T-helper 1 cell (primary cell): ENCODE measurements at places on chromosomes 1 and 21.

DNA sequence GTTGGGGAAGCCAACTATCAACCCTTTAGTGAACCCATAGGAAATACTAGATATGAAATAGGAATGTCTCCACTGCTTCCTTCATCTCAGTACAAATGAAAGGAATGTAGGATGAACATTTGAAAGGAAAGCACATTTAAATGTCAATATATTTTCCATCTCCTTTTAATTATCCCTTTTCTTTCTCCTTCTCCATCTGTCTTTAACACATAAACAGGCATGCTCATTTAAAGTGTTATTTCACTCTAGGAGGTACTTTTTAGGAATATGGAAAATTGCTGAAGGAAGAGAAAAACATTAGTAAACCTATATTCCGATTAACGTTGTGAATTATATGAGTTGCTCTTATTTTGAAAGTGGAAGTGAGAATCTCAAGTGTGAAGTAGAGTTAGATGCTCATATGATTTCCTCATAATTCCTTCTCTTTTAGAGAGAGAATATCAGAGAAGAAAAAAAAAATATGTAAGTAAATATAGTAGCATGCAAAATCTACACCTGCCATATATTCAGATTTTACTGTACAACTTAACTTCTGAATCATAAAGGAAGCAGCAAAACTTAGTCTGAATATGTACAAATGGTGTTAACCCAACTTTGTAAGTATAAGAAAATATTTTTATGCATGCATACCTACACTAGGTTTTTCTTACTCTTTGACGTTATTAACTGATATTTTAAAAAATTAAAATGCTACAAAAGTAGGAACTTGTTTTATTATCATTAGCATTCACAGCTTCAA lies 406.9 kb upstream of the B3GALT2 start:
- no peak for DNase-seq

DNA sequence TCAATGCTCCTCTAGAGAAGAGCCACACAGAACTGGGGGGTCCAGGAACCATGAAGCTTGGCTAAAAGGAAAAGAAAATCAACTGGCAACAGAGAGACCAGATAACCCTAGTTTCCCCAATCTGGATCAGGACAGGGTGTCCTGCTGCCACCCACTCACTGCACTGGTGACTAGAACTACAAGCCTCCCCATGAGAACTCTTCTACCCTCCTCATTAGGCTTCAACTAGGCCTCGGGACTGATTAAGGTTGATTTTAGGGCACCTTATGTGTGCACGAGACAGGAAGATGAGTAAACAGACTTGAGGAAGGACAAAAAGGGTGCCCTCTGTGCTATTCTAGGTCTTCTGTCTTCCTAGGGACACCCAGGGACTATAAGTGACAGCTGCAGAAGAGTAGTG lies 2.3 kb upstream of the SF3B4 start:
- no peak for DNase-seq

GRCh38 chr1:201983380-201983805 lies 945 bp downstream of the RNPEP start:
- no peak for DNase-seq

- no peak for DNase-seq
These were observed 116.8 kb upstream of the GORAB start for GRCh38 chr1:170414989-170415709.

DNA sequence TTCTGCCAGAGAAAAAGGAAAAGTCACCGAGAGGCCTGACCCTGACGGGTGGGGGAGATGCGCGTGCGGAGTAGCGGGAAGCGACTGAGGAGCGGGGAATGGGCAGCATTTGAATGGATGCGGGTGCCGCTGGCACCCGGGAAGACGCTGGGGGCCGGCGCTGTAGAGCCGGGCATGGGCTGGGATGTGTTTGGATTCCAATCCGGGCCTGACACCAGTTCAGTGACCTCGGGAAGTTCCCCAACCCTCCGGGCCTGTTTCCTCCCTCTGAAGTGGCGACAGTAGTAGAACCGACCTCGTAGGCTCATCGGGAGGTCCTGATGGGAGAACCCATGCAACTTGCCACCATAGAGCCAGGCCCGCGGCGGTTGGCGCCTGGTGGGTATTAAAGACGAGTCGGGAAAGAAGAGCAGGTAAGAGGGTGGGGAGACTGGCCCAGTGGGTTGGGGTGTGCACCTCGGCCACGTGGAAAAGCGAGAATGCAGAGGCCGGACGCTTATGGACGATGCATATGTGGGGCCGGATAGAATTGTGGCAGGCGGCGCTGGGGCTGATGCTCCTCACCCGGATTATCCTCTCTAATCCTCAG lies 642 bp upstream of the SLC16A1 start:
- no peak for DNase-seq

- no peak for DNase-seq
These were observed 117.1 kb upstream of the COL6A1 start for GRCh38 chr21:45864436-45864835.

GRCh38 chr1:114292194-114292593 lies 138.5 kb upstream of the SYT6 start:
- no peak for DNase-seq

DNA sequence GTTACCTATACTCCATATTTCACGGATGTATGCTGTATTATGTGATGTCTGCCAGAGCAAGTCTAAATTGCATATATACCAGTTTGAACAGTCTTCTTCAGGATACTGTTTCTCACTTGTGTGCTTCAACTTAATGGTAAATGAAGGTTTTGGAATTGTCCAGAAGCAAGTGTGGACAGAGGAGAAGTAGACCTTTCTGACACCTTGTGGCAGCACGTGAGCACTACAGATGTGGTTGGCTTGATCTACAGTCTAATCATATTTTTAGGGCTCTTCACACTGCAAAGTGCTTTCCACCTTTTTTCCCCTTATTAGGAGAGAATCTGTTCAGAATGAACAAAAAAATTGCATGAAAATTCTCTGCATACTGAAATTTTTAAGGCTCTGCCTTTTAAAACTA lies 10.9 kb downstream of the MORC3 start:
- peak; percentile 52 for DNase-seq

GRCh38 chr1:166933633-166934032 lies 41.7 kb downstream of the ILDR2 start:
- DNase-seq: no peak

GRCh38 chr1:72997624-72998023 lies 715.3 kb upstream of the NEGR1 start:
- DNase-seq: no peak

DNA sequence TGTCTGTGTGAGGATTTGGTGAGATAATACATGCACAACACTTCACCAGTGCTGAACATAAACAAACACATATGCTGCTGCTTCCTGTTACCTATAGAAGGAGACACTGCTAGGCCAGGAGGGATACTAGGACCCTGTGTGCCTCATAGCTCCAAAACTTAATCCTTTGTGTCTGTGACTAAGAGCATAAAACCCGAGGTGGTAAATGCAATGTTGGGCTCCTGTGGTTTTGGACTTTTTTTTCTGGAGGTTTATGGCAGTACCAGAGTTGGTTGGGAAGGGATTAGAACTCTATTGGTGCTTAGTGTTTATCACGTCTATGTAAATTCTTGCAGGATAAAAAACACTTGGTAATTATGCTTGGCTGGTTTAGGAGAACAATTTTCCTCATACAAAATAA lies 122.9 kb downstream of the NUF2 start:
- DNase-seq: no peak

DNA sequence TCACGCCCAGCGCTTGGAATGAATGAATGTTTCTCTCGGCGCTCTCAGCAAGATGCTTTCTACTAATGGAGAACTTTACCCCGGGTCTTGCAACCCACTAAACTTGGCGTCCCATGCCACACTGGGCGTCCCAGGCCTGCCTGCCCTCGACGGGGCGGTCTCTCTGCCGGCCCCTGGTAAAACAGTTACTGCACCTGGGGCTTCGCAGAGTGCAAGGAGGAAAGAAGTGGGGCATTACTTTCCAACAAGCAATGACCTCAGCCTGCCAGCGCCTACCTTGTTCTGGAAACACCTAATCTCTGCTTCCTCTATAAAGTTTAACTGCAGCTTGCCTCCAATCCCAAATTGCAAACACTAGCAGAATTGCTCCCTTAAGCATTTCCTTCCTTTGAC lies 27.8 kb upstream of the NFIA start:
- DNase-seq: no peak

DNA sequence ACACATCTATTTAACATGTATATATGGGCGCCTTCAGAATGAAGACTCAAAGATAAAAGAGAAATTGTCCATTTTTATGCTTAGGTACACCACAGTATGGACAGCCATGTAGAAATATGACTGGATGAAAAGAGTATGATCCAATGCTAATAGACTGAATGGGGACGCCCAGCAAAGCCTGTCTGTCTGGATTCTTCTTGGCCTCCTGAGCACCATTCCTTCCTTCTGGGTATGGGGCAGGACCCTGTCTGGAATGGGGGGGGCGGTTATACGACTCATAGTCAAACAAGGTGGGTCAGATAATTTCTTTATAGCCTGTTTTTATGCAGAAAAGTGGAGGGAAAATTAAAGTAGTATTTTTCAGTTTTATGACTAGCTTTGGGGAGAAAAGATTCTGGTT lies 81.2 kb upstream of the ABCD3 start:
- DNase-seq: no peak

DNA sequence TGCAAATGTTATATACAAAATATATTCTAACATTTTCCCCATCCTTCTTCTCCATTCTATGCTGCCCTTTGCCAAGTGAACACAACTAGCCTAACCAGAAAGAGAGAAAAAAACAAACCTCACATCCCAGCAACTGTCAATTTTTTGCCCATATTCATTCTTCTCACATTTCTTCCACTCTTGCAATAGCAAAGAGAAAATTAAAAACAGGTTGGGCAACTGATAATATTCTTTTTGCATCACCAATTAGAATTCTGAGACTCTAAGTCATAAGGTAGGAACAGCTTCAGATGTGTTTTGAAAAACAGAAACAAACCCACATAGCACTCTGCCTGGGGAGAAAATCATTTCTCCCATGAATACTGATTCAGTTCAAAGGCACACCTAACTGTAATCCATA lies 25.2 kb upstream of the EXO1 start:
- no peak for DNase-seq

GRCh38 chr1:198556971-198557370 lies 16.5 kb upstream of the ATP6V1G3 start:
- peak; percentile 16 for DNase-seq

DNA sequence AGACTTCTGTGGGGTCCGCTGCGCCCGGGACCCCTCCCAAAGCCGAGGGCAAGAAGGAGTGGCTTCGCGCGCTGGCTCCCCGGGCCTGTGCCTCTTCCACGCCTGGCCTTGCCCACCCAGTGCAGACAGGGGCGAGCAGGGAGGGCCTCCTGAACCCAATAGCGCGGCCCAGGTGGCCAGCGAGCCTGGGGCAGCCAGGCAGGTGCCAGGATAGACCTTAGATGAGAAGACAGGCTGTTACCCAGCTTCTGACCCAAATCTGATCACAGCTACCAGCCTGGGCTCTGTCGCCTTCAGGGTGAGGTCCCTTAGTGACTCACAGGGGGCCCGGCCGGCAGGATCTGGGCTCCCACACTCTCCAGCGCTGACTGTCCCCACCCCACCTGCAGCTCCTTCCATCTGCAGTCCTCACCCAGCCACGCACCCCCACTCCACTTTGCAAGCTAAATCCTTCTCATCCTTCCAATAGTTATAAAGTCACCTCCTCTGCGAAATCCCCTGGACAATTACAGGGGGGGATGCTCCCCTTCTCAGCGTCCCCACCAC lies 9.6 kb downstream of the CLEC20A start:
- no peak for DNase-seq

- DNase-seq: peak; percentile 55
These were observed 6.4 kb upstream of the C1orf21 start for GRCh38 chr1:184380468-184380867.

GRCh38 chr1:25586181-25586588 lies 30.4 kb upstream of the MAN1C1 start:
- DNase-seq: no peak

- no peak for DNase-seq
These were observed 5.0 kb upstream of the GPR137B start for GRCh38 chr1:236137285-236137852.

GRCh38 chr1:33860671-33861070 lies 3.2 kb upstream of the HMGB4 start:
- DNase-seq: no peak

DNA sequence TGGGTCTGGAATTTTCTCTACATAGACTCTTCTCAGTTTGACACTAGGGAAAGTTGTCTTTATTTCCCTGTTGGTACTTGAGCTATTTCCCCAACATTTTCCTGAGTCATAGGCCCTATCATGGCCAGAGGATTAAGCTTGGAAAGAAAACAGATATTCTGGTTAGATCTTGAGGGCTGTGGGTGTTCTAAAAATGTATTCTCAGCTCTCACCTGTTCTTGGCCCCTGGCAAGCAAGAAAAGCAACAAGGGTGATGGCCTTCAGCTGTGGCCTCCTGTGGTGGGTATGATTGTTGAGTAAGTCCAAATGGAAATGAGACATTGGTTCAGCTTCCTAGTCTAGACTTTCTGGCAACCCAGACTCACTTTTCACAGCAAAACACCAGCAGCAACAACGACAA lies 17.4 kb upstream of the LCE3A start:
- DNase-seq: no peak

- DNase-seq: no peak
These were observed 9.2 kb upstream of the PLA2G4A start for GRCh38 chr1:186819563-186819962.

DNA sequence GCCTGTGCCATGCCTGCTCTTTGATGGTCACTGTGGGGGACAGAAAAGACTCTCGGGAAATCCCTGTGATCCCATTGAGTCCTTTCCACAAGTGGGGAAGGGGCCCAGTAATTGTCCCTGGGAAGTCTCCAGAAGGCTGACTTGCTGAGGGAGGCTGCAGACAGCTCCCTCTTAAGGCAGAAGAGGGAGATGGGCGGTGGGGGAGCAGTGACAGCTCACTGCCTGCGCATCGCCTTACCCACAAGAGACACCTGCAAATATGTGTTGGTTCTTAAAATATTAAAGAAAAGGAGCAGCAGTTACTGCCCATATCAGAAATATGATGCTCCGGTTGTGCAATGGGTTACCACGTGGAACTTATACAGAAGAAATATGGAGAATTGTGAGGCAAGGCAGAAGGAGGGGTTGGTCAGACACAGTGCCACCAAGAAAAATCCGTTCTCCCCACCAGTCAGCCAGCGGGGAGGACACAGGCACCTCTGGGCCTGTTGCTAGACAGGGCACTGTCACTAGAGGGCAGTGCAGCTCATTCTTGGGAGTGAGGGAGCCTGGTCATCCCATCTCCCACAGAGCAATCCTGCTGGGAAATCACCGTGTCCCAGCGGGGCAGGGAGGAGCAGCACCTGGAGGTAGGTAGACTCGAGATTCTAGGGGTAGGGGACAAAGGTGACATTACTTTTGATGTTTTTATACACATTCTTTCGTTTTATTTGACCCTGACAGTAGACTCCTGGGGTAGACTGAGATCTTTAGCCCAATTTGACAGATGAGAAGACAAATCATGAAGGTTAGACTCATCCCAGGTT lies 6.9 kb upstream of the CAMK1G start:
- DNase-seq: peak; percentile 57

GRCh38 chr1:192485692-192486436 lies 89.7 kb upstream of the RGS1 start:
- no peak for DNase-seq

- DNase-seq: no peak
These were observed 176.5 kb downstream of the HIVEP3 start for GRCh38 chr1:41742219-41742618.
